ENCODE measurements at places on chromosomes 2 and 18.

GRCh38 chr18:71554686-71555085 lies 989.5 kb downstream of the CBLN2 start:
- no peak for DNase-seq

GRCh38 chr2:188473306-188473705 lies 181.6 kb downstream of the GULP1 start:
- no peak for DNase-seq

DNA sequence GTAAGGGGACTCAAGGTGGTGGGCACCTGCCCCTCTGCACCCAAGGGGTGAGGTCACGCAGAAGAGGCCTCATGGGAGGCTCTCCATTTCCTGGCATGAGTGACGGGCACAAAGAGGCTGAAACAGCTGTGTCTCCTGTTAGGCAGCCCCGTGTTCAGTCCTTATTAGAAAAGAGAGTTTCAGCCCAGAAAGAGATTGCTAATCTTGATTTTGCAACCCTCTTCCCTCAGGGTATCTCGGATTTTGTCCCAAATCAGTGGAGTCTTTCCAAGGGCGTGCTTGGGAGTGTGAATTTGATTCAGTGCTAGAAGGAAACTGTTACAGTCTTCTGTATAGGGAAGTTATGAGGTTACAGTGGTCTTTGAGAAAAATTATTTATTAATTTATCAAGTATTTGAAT lies 10.4 kb downstream of the TNFRSF11A start:
- no peak for DNase-seq

- no peak for DNase-seq
Measured at GRCh38 chr2:190136825-190137224, 74.3 kb upstream of the MSTN start.

DNA sequence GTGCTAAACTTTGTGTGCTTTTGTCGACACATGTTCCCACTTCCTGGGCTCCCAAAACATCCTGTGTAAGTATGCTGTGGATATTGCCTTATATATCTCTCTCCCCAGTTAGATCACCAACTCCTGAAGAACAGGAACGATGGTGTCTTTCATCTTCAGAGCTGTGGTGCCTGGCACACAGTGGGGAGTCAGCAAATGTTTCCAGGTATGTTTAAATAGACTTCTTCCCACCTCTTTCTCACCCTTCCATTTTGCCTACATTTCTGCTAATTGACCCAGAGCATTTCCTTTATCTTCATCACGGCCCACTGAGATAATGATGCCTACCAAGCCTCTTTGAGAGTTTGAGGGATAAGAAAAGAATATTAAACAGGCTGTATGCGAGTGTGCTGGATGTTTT lies 60.7 kb downstream of the RND3 start:
- no peak for DNase-seq

DNA sequence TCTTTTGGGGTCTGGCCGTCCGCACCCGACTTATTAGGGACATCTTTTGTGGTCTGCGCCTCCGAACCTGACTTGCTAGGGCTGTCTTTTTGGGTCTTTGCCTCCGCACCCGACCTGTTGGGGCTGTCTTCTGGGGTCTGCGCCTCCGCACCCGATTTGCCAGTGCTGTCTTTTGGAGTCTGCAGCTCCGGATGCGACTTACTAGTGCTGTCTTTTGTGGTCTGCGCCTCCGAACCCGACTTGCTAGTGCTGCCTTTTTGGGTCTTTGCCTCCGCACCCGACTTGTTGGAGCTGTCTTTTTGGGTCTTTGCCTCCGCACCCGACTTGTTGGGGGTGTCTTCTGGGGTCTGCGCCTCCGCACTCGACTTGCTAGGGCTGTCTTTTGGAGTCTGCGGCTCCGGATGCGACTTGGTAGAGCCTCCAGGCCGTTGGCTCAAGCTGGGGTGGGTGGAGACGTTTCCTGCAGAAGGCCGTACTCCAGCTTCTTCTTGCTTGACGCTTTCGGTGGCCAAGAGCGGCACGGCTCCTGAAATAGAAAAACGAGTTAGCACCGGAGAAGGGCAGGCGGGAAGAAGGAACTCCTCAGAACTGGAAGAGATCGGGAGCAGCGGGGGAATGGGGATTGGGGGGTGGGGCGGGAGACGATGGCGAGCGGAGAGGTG lies 498 bp downstream of the TGOLN2 start:
- peak; percentile 65 for DNase-seq

GRCh38 chr2:109277406-109277805 lies 148.4 kb downstream of the SH3RF3 start:
- no peak for DNase-seq

- peak; percentile 90 for DNase-seq
Measured at GRCh38 chr2:317501-318424, 29.9 kb upstream of the ALKAL2 start.

- no peak for DNase-seq
Measured at GRCh38 chr2:42566025-42566424, 2.4 kb upstream of the MTA3 start.

DNA sequence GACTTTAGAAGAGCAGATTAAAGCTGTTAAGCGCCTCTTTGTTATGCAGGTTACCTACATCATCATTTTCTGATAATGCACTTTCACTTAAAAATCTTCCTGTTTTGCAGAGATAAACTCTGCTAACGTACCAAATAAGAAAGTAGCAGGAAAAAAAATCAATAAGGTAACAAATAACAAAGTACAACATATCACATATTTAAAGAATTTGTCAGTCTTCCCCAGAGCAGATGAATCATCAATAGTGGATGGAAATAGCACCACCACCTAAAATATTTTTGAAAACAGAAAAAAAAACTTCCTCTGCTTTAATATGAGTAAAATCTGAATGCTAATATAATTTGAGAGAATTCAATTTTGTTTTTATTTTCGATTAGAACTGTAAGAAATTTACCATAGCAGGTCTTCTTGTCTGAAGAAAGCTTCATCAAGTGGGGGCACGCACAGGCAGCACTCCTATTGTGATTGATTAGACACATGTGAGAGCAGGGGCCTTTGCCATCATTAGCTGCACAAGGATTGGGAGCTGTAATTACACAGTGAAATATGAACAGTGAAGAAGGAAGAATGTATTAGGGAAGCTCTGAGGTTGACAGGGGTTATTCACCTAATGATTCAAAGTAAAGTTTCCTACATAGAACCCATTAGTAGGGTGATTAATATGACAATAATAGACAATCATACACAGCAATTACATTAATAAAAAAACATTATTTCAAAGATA lies 1279.4 kb downstream of the LRP1B start:
- DNase-seq, result peak; percentile 9

DNA sequence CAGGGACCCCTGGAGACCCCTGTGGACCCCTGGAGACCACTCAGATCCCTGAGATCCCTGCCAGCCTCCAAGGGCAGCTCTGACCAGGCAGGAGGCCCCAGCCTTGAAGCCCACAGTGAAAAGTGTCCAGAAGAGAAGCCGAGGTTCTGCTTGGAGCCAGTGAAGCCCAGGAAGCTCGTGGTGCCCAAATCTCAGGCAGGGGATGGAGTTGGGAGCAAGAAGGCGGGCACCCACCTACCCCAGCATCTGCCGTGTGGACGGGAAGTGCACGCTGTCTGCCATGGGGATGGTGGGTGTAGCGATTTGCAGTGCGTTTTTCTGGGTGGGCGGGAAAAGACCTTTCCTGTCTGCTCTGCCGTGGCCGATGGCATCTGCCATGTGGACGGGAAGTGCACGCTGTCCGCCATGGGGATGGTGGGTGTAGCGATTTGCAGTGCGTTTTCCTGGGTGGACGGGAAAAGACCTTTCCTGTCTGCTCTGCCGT lies 120.6 kb upstream of the CTDP1 start:
- no peak for DNase-seq

GRCh38 chr2:117794668-117795067 lies 19.8 kb upstream of the DDX18 start:
- no peak for DNase-seq

DNA sequence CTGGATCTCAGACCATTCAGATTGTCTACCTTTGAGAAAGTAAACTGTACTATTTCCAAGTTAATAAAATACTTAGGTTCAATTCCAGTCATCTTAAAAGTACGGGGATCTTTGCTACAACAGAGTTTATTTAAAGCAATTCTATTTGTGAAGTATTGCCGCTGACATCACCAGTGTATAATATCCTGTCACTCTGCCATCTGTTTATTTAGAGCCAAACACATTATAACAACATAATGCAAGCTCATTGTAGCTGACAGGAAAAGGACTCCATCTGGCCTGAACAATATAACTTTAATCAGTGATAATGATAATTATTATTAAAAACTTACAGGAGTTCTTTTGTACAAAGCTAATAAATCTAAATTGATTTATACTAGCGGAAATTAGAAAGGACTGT lies 786.8 kb downstream of the ERBB4 start:
- no peak for DNase-seq

All from choroid plexus epithelial cell (primary cell).